ENCODE measurements at places on chromosomes 5 and 9.

DNA sequence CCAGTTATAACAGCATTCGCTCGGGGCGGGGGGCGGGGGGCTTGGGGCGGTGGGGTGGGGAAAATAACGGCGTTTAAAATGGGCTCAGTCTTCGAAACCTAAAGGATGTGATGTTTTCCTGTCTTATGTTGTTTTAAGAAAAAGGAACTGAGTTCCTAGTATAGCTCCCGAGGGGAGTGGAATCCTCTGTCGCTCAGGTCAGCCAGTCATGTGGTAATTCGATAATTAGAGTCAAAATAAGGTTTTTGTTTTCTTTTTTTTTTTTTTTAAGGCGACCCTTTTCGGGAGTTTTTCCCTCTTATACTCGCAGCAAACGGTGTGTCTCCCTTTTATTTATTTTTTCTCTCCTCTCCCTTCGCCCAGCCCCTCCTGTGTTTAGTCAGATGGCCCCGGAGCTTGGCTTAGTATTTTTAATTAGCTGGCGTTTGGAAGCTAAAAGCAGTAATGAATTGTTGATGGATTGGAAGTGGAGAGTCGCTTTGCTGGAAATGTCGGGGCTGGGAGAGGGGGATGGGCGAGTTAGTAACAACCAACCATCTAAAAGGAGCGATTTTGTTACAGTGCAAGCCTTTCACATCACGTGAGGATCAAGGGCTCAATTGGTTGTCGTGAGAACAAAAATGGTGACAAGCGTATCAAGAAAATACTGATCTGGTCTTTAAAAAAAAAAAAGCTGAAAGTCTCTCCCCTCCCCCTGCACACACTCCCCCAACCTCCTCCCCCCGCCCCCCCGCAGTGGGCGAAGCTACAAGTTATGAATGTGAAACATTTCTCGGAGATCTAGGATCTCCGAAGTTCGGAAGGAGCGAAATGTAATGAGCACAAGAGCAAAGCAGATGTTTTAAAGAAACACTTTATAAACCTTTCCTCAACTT, 714 bp upstream of the ZNF608 start:
- DNase-seq: peak; percentile 82

GRCh38 chr5:160240350-160240749, 11.0 kb downstream of the FABP6 start:
- DNase-seq: no peak

DNA sequence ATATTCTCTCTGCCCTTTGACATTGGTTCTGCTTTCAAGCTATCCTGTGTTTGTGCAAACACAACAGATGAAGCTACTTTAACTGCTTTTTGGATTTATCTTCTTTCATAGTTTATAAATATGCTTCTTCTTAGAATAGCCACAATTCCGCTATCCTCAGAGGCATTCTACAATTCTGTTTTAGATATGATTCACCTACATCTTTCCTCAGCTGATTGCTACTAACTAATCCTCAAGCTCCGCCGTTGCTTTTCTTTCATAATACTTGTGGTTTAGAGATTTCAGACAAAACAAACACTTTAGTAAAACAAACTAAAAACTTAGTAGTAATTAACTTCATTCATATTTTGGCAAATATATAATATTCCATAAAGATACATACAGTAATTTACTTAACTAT, 52.5 kb downstream of the ECPAS start:
- DNase-seq: no peak

- no peak for DNase-seq
Observed at GRCh38 chr5:6218116-6218515, 160.2 kb downstream of the MED10 start.

DNA sequence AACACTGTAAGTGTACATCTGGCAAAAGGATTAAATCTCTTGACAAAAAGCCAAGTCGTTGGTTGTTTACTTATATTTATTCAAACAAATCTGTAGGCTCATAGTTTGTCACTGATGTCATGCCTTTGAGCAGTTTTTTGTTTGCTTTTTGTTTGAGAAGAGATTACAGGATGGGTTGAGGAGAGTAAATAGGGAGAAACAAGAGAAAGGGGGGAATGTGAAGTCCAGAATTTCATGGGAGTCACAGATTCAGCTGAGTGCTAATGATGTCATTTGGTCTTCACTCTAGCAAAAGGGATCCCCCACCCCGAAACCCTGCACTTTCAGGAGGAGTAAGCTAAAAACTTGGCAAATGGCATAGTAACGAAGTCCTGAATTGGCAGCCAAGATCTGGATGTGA, 337.4 kb downstream of the GLIS3 start:
- DNase-seq: peak; percentile 75

- DNase-seq: no peak
Observed at GRCh38 chr5:55480781-55481180, 54.0 kb downstream of the PLPP1 start.

GRCh38 chr5:9787861-9788600, 157.9 kb upstream of the TAS2R1 start:
- no peak for DNase-seq

DNA sequence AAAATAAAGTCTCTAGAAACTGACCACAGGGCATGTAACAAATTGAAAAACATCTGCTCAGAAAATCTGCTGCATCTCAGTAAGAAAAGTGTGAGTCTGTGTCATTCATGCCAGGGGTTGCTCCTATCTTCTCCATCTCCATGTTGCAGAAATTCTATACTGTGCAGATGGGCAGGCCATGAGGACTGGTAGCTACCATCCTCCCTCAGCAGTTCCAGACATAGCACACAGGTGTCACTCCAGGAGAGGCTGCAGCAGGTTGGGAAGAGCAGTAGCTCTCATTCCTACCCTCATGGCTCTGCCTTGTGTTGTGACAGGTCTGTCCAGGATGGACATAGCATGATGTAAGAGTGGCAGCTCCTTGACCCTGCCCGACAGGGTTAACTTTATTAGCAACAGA, 173.4 kb downstream of the NDUFS4 start:
- DNase-seq: no peak

DNA sequence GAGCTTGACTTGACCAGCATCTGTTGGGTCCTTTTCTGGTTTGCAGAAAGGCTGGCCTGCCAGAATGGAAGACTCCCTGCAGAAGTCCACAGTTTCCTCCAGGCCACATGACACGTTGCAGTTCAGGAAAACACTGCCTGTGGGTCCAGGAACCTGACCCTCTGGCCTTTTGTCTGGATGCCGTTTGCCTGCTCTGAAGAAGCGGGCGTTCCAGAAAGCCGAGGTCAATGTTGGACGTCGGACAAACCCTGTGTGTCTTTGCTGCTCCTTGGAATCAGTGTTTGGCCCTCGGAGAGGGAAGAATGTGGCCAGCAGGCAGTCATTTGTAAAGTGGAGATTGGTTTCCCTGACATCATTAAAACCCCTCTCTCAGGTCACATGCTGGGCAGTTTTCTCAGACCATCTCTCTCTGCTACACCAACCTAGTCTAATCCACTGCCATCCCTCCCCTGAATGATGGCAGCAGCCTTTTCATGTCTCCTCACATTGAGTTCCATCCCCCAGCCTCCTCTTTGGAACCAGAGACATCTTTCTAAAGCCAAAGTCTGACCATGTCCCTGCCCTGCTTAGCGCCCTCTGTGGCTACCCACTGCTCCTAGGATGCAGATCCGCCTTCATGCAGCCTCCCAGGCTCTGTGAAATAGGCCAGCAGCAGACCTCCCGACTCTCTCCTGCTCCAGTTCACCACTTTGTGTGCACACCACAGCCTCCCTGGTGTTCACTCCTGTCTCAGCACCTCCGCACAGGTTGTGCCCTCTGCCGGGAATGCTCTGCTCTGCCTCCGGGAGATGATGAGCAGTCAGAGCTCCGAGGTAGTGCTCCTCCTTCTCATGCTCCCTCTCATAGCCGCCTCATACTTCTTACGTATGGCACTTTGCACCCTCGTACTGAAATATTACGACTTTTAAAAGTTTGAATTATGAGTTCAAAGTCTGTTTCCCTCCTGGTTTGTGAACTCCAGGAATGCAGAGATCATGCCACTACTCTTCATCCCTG, 75.6 kb downstream of the RALGPS1 start:
- DNase-seq: no peak

GRCh38 chr5:58775701-58776262, 192.9 kb downstream of the RAB3C start:
- no peak for DNase-seq

DNA sequence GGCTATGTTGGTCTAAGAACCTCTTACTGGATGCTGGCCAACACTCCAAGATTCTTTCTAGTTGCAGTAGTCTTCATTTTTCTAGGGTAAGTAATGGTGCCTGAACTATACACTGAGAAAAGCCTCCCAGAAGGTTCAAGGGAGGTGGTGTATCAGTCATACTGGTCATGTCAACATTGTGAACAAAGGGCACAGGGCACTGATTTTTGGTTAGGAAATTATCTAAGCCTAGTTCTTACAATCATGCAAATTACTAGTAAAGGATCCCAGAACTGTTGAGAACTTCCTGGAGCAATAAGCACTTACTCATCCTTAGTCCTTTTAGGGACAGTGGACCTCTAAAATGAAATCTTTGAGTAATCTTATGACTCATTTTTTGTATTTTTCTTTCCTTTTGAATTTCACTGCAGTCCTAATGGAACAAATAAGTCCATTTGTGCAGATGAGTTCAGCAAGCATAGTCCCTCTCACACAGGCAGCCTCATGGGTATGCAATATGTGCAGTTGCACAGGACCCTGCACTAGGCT, 21.1 kb upstream of the CDC42SE2 start:
- DNase-seq: no peak

DNA sequence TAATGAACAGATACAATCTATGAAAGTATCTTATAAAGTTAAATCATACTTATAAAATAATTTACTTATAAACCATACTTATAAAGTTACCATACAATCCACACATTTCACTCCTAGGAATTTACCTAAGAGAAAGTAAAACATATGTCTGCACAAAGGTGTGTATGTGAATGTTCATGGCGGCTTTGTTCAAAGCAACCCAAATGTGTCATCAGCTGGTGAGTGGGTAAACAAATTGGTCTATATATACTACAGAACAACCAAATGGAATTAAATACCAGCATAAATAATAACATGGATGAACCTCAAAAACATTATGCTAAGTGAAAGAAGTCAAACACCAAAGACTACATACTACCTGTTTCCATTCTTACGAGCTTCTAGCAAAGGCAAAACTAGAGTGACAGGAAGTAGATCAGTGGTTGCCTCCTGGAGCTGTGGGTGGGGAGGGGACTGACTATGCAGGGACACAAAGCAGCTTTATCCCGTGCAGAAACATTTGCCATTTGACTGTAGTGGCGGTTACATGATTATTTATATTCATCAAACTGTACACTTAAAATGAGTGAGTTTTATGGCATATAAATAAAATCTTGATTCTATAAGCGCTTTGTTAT, 10.6 kb downstream of the TRAF1 start:
- no peak for DNase-seq

DNA sequence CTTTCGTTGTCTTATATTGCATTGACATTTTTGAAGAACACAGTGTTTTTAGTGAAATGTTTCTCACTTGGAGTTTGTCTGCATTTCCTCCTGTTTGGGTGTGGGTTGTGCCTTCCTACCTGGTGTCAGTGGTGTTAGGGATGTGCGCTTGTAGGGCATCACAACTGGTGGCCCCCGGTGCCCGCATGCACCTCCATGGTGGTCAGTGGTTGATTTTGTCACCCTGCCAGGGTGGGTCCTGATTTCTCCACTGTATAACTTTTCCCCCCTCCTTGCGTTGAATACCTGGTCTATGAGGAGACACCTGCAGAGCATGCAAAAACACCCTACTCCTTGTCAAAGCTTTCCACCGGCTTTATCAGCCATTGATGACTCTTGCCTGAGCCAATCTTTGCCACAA, 132.9 kb downstream of the BARX1 start:
- no peak for DNase-seq

DNA sequence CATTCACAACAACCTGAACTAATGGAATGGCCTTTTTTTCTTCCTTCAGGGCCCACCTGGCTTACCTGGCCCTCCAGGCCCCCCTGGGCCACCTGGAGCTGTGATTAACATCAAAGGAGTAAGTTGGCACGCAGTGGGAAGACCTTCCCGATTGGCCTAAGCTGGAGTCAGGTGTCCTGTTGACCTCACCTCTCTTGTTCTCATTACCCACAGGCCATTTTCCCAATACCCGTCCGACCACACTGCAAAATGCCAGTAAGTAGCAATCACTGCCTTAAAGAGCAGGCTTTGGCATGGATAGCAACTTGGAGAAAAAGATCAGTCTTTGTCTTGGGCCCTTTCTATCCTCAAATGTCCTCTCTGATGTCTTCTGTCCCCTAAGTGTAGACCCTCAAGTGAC, 55.3 kb upstream of the TGFBR1 start:
- DNase-seq: no peak

DNA sequence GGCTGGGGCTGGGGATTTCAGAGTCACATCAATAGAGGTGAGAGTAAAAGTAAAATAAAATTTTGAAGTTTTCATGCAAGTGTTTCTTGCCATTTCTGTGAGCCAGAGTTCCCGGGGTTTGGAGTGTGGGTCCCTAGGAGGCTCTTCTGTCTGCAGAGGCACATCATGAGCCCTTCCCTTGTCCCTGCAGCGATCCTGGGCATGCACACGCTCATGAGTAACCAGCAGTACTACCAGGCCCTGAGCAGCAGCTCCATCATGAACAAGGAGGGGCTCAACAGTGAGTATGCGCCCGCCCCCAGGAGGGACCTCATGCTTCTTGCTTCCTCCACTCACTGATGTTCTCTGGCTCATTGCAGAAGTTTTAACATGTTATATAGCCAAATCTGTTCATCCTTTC, 61.1 kb downstream of the TMOD1 start:
- no peak for DNase-seq

GRCh38 chr9:110329639-110330230, 7.9 kb downstream of the TXNDC8 start:
- no peak for DNase-seq

GRCh38 chr5:177234841-177235240, 68.7 kb downstream of the RAB24 start:
- no peak for DNase-seq

DNA sequence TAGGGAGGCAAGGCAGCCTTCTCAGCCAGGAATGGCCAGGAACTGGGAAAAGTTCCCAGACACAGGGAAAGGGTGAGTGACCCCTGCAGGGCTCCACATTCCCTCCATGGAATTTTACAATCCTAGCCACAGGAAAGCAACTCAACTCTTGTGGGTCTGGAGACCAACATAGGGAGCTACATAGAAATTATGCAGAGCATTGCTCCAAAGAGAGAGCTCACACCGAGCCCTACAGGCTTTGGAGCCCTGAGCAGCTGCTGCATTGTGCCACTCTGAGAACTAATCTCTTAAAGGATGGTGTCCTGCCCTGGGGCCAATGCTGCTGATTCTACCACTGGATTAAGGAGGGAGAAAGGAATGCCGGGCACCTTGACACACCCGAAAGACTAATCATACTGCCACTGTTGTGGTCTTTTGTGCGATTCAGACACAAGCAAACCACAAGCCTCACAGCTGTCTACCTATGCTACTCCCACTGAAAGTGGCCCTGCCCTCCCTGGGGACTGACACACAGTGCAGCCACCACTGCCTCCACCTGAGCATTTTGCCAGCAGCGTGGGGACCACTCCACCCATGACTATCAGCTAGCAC, 1089.8 kb upstream of the NUDT12 start:
- no peak for DNase-seq

GRCh38 chr9:133543772-133544467, 9.4 kb downstream of the ADAMTSL2 start:
- no peak for DNase-seq

GRCh38 chr5:125298258-125298657, 551.8 kb upstream of the ZNF608 start:
- no peak for DNase-seq

Data from NCI-H1048 (cell line).